Activated CD4-positive, alpha-beta T cell treated with anti-CD3 and anti-CD28 coated beads for 24 hours (primary cell): ENCODE measurements at places on chromosomes 4 and X.

- DNase-seq: no peak
These were observed 204.6 kb downstream of the RTL9 start for GRCh38 chrX:110563282-110563681.

DNA sequence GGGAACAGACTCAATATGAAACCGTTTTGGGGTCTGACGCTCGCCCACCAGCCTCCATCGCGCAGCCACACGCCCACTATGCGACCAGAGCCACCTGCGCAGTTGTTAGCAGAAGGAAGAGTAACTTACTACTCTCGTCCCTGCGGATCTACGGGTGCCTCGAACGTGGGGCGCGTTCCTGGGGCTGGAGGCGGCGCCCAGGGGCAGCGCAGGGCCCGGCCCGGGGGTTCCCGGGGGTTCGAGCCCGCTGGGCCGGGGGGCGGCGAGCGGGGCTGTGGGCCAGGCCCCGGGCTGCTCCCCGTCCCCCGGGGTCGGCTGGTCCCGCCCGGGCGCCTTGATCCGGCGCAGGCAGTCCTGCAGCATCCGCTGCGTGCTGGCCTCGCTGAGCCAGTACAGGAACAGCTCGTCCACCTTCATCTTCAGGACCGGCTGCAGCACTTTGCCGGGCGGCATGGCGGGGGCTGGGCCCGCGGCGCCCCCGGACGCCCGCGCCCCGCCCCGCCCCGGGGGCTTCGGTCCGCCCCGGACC lies 404 bp downstream of the PPP2R3B start:
- DNase-seq: peak; percentile 12

GRCh38 chrX:120740072-120740471 lies 110.2 kb upstream of the C1GALT1C1 start:
- no peak for DNase-seq

GRCh38 chrX:71541210-71542022 lies 8.5 kb downstream of the OGT start:
- DNase-seq: no peak

- DNase-seq: no peak
These were observed 49.9 kb upstream of the TEX13D start for GRCh38 chrX:124282580-124282979.

- no peak for DNase-seq
These were observed 92.0 kb downstream of the TMEM144 start for GRCh38 chr4:158302076-158302866.

DNA sequence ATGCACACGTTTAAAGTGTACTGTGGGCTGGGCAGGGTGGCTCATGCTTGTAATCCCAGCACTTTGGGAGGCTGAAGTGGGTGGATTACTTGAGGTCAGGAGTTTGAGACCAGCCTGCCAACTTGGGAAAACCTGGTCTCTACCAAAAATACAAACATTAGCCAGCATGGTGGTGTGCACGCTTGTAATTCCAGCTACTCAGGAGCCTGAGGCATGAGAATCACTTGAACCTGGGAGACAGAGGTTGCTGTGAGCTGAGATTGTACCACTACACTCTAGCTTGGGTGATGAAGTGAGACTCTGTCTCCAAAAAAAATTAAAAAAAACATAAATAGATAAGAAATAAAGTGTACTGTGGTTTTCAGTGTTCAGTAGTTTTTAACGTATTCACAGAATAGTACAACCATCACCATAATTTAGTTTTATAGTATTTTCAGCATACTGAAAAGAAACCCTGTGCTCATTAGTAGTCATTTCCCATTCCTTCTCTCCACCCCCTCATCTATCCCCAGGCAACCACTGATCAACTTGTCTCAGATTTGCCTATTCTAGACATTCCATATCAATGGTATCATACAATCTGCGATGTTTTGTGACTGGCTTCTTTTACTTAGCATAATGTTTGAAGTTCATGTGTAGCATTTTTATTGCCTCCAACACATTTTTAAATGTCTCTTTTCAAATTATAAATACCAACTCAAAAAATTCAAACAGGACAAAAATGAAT lies 19.1 kb downstream of the SLAIN2 start:
- DNase-seq: no peak

- no peak for DNase-seq
These were observed 149.4 kb downstream of the KDR start for GRCh38 chr4:54976031-54976430.

GRCh38 chrX:130497531-130497930 lies 95.7 kb downstream of the RBMX2 start:
- DNase-seq: no peak

- no peak for DNase-seq
These were observed 187.3 kb upstream of the CXCL13 start for GRCh38 chr4:77418333-77418732.

- DNase-seq: no peak
These were observed 54.1 kb upstream of the GEMIN8 start for GRCh38 chrX:14083783-14084182.

DNA sequence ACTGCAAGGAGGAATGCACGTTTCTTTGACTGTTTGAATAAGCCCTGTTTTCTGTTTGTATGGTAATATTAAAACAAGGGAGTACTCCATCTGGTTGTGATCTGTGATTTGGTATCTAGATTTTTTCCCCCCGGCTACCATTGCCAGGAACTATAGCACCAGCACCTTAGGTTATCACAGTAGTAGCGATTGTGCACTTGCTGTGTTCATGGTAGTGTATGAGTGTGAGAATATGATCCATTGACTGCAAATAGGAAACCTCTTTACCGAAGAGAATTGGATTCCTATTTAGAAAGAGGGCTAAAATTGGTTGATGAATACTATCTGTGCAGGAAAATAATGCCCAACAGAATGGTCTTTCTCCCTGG lies 69.9 kb downstream of the LARP7 start:
- no peak for DNase-seq

- no peak for DNase-seq
These were observed 91.6 kb upstream of the BMP2K start for GRCh38 chr4:78684325-78685079.

DNA sequence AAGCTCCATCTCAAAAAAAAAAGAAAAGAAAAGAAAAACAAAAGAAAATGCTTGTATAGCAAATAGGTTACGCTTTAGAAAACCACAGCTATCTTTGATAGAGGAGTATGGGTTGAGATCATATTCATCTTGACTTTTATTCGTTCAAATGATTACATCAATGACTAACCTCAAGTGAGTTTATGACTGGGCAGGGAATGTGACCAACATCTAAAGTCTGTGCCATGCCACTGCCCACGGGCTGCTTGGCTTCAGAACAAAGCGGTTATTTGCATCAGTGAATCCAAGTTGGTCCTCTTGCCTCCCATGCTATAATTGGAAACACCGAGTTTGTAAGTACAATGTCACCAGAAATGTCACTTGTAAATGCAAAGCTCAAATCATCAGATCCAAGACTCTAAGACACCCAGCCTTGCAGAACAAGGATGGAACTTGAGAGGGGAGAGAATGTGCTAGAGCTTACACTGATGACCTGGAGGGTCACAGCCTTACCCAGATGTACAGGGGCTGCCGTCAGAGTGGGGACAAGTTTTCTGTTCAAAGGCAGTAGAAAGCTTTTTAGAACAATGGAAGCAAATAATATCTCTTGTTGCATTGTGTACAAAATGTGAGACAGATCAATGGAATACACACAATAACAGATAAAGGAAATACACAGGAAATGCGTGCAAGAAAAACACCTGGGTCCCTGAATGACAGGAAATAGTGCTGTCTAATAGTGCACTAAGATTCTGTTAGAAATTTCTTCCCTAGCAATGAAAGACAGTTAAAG lies 8.4 kb upstream of the OPN1LW start:
- no peak for DNase-seq

DNA sequence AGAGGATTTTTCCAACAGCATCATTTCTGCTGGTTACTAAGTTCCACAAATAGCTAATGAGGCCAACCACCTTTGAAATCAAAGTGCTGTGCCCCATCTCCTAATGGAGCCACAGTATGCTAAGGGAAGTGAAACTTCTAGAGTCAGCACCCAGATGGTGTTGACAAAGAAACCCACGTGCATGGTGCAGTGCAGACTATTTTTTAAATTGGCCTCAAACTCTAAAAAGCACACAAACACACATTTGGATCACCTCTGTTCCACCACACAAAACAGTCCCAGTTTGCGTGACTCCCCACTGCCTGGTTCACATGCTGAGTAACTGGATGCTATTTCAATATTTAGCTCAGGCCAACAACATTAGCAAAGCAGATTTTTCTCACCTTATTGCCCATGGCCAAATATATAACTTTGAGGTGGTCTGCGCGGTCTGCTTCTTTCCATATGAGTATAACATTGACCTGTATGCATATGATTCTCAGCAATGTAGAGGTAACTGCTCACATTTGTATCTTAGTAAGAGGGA lies 69.9 kb downstream of the AMELX start:
- no peak for DNase-seq

- DNase-seq: no peak
These were observed 31.2 kb downstream of the ZFYVE28 start for GRCh38 chr4:2387218-2387617.

- DNase-seq: no peak
These were observed 217.5 kb downstream of the BANK1 start for GRCh38 chr4:102007959-102008425.

DNA sequence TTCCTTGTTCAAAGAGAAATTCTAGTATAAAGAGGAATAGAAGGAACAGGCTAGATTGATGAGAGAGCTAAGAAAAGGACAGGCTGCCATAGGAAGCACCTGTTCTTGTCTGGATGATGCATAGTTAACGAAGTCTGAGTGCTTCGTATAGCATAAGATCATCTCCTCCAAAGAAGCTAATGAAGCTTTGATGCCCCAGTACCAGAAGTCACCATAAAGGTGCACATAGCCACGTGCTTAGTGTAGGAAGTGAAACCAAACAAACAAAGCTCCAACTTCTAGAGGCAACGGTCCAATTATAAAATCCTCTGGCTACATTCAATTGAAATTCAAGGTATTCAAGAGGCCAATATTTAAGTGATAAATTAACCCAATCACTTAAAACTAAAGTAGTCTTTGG lies 31.0 kb downstream of the AFAP1 start:
- DNase-seq: no peak

DNA sequence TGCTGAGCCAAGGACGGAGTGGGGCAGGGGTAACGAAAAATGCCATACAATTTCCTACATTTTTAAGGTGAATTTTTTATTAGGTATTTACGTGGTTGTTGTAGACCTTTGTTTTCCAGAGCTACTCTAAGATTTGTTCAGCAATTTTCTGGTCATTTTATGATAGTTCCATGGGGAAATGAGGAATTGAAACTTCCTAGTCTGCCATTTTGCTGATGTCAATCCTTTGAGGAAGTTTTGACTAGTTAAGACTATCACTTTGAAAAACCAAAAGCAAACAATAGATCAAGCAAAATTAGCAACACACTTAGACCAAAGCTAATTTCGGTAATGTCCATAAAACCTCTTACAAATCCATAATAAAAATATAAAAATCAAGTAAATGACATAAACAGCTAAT lies 7.0 kb upstream of the TLR3 start:
- DNase-seq: no peak

DNA sequence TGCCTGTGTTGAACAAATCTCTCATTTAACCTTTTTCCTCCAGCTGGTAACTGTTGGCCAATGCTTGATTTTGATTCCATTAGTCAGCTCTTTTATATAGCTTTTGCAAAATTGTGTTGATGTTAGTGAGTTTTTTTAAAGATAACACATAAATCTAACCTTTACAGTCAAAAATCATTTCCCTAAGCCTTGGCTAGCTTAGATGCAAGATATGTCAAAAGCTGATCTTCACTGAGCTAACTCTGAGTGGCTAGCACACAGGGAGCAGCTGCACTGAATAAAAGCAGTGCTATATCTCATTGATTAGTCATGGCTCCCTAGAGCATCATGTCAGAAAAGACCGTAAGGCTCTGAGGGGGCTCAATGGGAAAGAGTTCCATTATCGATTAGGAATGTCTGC lies 78.7 kb downstream of the PPARGC1A start:
- DNase-seq: no peak

- DNase-seq: no peak
These were observed 775 bp downstream of the KCTD8 start for GRCh38 chr4:44447563-44448504.

DNA sequence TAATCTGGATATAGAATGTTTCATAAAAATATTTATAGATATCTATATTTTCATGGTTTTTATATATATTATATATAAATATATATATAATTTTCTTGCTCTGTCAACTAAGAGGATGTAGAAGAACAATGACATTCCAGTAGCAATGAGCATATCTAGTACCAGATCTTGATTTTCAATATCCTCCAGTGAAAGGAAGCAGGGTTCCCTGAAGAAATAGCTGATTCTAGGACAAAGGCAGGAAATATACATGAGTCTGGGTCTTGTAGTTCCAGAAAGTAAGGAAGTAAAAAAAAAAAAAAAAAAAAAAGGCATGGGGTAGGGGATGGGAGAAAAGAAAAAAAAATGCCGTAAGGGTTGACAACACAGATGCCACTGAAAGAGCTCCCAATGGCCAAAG lies 241.4 kb downstream of the RASL11B start:
- no peak for DNase-seq

- DNase-seq: no peak
These were observed 196.6 kb upstream of the EDNRA start for GRCh38 chr4:147284256-147284835.

GRCh38 chrX:86171366-86171765 lies 23.1 kb downstream of the DACH2 start:
- no peak for DNase-seq

DNA sequence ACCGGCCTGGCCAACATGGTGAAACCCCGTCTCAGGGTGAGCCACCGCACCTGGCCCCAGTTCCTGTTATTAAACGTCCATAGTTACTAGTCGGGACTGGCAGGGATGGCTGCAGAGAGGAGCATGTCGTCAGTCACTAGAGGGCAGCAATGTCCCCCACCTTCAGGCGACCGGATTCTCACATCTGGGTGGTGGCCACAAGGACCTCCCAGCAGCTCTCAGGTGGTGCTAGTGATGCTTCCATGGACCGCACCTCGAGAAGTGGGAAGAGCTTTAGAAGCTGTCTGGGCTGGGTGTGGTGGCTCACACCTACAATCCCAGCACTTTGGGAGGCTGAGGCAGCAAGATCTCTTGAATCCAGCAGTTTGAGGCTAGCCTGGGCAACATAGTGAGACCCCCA lies 13.3 kb upstream of the IL3RA start:
- no peak for DNase-seq

- no peak for DNase-seq
These were observed 417 bp downstream of the PPP2R2C start for GRCh38 chr4:6472008-6472386.

DNA sequence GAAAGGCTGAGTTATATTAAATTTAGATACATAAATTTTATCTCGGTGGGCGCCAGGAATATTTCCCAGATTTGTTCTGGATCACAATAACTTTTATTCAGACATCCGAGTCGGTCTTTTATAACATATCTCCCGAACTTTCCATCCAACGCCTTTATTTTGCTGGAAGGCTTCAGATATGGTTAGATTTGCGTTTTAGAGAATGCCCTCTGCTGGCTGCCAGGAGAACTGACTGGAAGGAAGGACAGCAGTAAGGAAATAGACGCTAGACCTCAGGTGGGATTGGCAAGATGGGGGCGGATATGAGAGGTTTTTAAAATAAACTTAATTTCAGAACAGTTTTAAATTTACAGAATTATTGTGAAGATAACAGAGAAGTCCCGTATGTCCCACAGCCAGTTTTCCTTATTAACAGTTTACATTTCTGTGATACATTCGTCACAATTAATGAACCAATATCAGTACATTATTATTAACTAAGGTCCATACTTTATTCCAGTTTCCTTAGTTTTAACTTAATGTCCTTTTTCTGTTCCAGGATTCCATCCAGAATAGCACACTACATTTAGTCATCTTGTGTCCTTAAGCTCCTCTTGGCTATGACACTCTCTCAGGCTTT lies 4.6 kb upstream of the KANTR start:
- no peak for DNase-seq

- no peak for DNase-seq
These were observed 18.3 kb upstream of the PPID start for GRCh38 chr4:158741326-158742021.

- no peak for DNase-seq
These were observed 19.9 kb downstream of the NAT8L start for GRCh38 chr4:2079006-2079405.
